ENCODE measurements at places on chromosomes 11 and 22.

DNA sequence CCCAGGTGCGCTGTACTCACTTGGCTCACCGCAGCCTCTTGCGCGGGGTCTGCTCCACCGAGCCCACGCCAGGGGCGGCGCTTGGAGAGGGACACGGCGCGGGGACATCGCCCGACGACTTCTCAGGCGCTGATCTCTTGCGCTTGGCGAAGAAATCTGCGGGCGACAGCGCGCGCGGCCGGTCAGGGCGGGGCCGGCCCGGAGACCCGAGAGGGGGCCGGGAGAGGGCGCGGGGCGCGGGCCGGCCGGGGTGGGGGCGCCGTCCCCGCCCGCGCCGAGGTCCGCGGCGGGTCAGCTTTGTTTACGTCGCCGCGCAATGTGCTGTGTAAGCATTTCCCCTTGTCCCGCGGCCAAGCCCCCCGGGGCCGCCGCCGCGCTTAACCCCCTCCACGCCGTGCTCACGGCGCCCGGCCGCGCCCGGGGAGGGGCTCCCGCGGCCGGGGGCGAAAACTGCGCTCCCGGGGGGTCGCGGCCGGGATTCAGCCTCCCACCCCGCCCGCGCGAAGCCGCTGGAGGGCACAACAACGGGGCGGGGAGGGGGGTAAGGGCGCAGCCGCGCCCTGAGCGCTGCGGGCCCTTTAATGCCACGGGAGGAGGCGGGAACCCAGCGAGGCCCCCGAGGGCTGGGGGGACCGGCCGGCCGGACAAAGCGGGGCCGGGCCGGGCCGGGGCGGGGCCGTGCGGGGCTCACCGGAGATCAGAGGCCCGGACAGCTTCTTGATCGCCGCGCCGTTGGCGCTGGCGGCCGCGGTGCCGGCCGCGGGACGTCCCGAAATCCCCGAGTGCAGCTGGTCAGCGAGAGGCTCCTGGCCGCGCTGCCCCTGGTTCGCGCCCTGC lies 1.4 kb downstream of the CDKN1C start:
- DNase-seq, result no peak

- DNase-seq, result no peak
These were observed 67.6 kb upstream of the ARHGAP42 start for GRCh38 chr11:100619484-100619883.

DNA sequence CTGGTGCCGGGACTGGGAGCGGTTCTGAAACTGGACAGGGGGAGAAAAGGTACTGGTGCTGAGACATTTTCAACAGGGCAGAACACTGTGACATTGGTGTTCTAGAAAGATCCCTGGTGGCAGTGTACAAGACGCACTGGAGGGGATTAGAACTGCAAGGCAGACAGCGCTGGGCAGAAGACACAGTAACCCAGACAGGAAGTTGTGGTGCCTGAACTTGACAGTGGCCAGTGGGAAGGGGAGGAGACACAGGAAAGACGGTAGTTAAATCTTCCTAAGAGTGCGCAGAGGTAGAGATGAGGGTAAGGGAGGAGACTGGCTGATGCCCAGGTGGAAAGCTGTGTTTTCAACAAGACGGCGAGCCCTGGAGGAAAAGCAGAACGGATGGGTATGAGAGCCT lies 24.5 kb downstream of the FAM227A start:
- DNase-seq, result no peak

- no peak for DNase-seq
These were observed 89.0 kb downstream of the APIP start for GRCh38 chr11:34827228-34827627.

- no peak for DNase-seq
These were observed 7.3 kb downstream of the CYP2R1 start for GRCh38 chr11:14884667-14885273.

DNA sequence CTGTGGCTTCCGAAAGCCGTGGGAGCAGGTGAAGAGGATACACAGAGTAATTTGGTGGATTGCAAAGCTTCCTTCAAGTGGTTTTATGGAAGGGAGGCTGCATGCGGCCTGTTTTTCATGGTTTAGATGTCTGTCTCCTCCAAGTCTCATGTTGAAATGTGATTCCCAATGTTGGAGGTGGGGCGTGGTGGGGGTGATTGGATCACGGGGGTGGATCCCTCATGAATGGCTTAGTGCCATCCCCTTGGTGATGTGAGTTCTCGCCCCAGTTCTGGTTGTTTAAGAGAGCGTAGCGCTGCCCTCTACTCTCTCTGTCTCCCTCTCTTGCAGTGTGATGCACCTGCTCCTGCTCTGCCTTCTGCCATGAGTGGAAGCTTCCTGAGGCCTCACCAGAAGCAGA lies 247.8 kb upstream of the B3GAT1 start:
- DNase-seq, result no peak

DNA sequence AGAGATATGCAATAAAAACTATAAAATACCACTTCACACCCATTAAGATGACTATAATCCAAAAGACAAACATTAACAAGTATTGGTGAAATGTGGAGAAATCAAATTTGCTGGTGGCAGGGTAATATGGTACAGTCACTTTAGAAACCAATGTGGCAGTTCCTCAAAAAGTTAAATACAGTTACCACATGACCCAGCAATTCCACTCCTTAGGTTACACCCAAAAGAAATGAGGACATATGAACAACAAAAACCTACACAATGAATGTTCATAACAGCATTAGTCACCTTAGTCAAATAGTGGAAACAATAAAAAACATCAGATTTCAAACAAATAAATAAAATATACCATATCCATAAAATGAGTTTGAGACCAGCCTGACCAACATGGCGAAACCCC lies 52.6 kb downstream of the RDX start:
- no peak for DNase-seq

Measured in activated CD4-positive, alpha-beta memory T cell treated with anti-CD3 and anti-CD28 coated beads for 36 hours (primary cell).